ENCODE measurements at places on chromosomes 3 and 15. TPM values are rescaled to one million over a fixed set of nuclear protein-coding genes. Genes with fewer than 3 reads are reported as not detected.

CCR8 gene
- not detected for total RNA-seq

CPN2 gene
- not detected for total RNA-seq

DNAJA4 gene
- total RNA-seq: 3.9 TPM

CIDEC gene
- total RNA-seq: not detected

FLNB gene
- 256 TPM for total RNA-seq

ATP8B4 gene
- 16.6 TPM for total RNA-seq

CFAP100 gene
- total RNA-seq: not detected

RTP3 gene
- not detected for total RNA-seq

CCRL2 gene
- total RNA-seq: 0.12 TPM

CPLX3 gene
- total RNA-seq: not detected

KIF15 gene
- 1.3 TPM for total RNA-seq

CISH gene
- total RNA-seq: 2.3 TPM

TRANK1 gene
- 33.8 TPM for total RNA-seq

NOX5 gene
- total RNA-seq: 0.49 TPM

GCSAM gene
- not detected for total RNA-seq

PPP1R14D gene
- not detected for total RNA-seq
